ENCODE measurements at places on chromosomes 12 and 14. TPM values are rescaled to one million over a fixed set of nuclear protein-coding genes. Genes with fewer than 3 reads are reported as not detected.

The DAZAP2 gene
- total RNA-seq = 163 TPM

GRCh38 chr12:55745361-55746173, 2.6 kb downstream of the GDF11 start:
- H3K4me1 ChIP-seq = peaks cover 46% of the 10 kb centered on the region
- H3K27ac ChIP-seq = no peak overlapping the region
- DNase-seq = no peak

- no peak for DNase-seq
- no peaks in the 10 kb centered on the region for H3K27me3 ChIP-seq
- H3K36me3 ChIP-seq = peaks cover 5% of the 10 kb centered on the region
- H3K4me3 ChIP-seq = no peak overlapping the region
- H3K27ac ChIP-seq = no peak overlapping the region
Measured at GRCh38 chr12:117080661-117081144, 18.5 kb downstream of the TESC start.

- H3K27ac ChIP-seq = no peak overlapping the region
- no peaks in the 10 kb centered on the region for H3K4me1 ChIP-seq
- H3K36me3 ChIP-seq = no peaks in the 10 kb centered on the region
- no peak for DNase-seq
- no peak overlapping the region for H3K4me3 ChIP-seq
Measured at GRCh38 chr12:79255288-79255687, 390.7 kb downstream of the SYT1 start.

The AICDA gene
- not detected for total RNA-seq

GRCh38 chr14:85426068-85426935, 103.6 kb upstream of the FLRT2 start:
- H3K27ac ChIP-seq = no peak overlapping the region
- H3K27me3 ChIP-seq = no peaks in the 10 kb centered on the region
- no peaks in the 10 kb centered on the region for H3K4me1 ChIP-seq
- H3K36me3 ChIP-seq = no peaks in the 10 kb centered on the region

DNA sequence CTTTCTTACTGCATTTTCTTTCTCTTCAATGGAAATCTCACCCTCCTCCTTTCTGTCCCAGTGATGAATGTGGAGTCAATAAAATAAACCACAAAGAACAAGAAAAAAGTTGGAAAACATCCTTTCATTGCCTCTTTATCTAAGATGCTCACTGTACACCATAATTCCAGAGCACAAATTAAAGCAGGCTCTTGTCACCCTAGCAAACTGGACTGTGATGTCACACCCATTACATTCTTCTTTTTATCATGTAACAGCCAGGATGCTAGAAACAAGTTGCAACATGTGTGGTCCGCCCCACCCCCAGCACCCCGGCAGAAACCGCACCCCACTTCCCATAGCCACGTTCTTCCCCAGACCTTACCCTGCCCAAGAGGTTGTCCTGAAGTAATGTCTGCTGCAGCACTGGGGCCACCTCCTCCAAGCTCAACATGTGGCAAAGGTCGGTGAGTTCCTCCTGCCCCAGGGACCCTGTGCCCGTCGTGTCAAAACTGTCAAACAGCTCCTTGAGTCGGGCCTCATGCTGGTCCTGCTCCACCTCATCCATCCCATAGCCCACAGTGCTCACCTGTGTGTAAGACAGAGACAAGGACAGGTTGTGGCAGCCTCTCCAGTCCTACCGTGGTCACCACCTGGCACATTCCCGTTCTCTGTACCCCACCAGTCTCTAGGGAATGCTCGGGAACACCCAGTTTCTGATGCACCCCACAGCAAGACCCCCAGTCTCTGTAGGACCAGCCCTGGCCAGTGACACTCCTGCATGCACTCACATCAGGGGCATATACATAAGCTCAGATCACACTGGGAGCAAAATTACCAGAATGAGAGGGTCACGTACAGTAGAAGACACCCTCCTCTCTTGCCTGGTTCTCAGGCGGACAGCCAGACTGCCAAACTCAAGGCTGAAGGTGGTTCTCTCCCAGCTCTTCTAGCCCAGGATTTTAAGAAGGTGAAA, 9.2 kb downstream of the NIN start:
- peaks cover 74% of the 10 kb centered on the region for H3K4me1 ChIP-seq
- H3K4me3 ChIP-seq = peak overlapping the region; percentile 61
- peak overlapping the region; percentile 69 for H3K27ac ChIP-seq
- H3K27me3 ChIP-seq = no peaks in the 10 kb centered on the region
- peak; percentile 62 for DNase-seq
- H3K36me3 ChIP-seq = peaks cover 34% of the 10 kb centered on the region

DNA sequence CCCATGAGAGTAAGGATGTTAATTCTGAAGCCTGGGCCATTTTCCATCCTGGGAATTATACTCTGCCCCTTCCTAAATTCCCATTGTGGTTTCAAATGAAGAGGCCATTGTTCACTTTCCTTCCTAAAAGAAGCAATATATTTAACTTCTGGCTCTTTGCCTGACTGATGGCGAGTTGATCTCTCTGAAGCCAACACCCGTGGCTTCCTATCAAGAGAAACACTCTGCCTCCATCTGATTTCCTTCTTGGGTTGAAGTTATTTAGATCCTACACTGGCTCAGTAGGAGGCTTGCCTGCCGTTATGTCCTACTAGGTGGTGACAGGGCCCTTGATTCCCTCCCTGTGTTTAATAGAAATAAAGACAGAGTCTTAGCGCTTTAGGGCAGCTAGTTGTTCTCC, 97.4 kb downstream of the PRKCH start:
- no peak overlapping the region for H3K4me3 ChIP-seq
- no peaks in the 10 kb centered on the region for H3K27me3 ChIP-seq
- peaks cover 14% of the 10 kb centered on the region for H3K4me1 ChIP-seq
- peak overlapping the region; percentile 13 for H3K27ac ChIP-seq
- no peak for DNase-seq

The CLEC14A gene
- total RNA-seq = not detected

The DACT1 gene
- 2.3 TPM for total RNA-seq

DNA sequence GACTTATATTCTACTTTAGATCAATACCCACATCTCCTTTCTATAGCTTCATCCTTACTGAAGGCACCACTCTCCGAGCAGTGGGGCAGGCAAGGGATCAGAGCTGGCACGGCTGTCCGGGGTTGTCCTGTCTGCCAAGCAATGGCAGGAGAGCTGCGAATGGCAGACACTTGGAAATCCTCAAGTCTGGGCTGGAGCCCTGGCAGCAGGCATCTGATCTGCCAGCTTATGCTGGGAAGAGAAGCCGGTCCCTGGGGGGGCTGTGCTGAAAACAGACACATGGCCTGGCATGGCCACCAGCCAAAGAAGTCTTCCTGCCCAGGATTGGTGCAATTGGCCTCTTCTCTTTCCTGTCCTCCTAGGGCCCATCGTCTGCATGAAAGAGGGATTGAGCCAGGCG, 280.2 kb upstream of the PWP1 start:
- peaks cover 34% of the 10 kb centered on the region for H3K4me1 ChIP-seq
- no peak for DNase-seq
- no peak overlapping the region for H3K27ac ChIP-seq
- H3K27me3 ChIP-seq = no peaks in the 10 kb centered on the region
- H3K36me3 ChIP-seq = no peaks in the 10 kb centered on the region

- H3K27me3 ChIP-seq = no peaks in the 10 kb centered on the region
- no peaks in the 10 kb centered on the region for H3K36me3 ChIP-seq
- H3K4me1 ChIP-seq = no peaks in the 10 kb centered on the region
- no peak overlapping the region for H3K4me3 ChIP-seq
Measured at GRCh38 chr12:82955043-82955442, 268.3 kb downstream of the TMTC2 start.

Measured in activated T-helper 1 cell treated with anti-CD3 and anti-CD28 coated beads, Interleukin-12 subunit alpha, Interleukin-12 subunit beta, Interleukin-2, Interleukin-4 antibody, amounts not matched to agents 30 ng/mL and 10 ng/mL and 1 ng/mL, durations not matched to agents 14 hours and 24 hours and 36 hours (primary cell).